ENCODE measurements at places on chromosomes 16 and 17. TPM values are rescaled to one million over a fixed set of nuclear protein-coding genes. Genes with fewer than 3 reads are reported as not detected.
A peak's percentile ranks its signal among the peaks of the same experiment; 100 is the strongest.

The GFAP gene
- total RNA-seq = not detected

The CYGB gene
- 1.0 TPM for total RNA-seq

The NPTX1 gene
- not detected for total RNA-seq

DNA sequence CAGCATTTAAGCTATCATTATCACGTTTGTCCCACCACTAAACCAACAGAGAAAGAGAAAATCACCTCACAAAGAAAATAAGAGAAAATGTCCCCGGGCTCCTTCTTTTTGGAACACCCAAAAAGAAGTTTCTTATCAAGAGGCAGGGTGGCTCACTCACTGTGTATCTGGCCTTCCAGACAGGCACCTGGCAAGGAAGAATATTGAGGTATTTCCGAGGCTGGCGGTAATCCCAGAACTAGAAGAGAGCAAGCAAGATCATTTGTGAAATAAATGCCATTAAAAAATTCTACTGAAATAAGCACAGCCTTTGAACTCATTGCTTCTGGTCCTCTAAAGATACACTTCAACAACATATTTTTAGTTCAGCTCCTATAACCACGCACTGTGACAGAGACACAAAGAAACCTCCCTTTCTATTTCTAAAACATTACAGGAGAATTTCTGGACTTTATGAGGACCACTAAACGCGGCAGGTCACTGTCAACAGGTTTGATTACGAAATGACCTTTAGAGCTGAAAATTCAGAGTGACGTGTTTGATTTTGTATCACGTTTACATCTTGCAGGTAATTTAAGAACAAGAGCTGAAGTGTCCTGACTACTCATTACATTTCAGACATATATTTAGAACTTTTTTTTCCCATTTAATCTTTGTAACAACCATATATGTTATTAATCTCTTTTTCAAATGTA lies 61.0 kb downstream of the WDR59 start:
- no peaks in the 10 kb centered on the region for H3K27me3 ChIP-seq
- peaks cover 21% of the 10 kb centered on the region for H3K4me1 ChIP-seq
- peak overlapping the region; percentile 67 for H3K27ac ChIP-seq
- H3K4me3 ChIP-seq = no peak overlapping the region
- no peak for DNase-seq

DNA sequence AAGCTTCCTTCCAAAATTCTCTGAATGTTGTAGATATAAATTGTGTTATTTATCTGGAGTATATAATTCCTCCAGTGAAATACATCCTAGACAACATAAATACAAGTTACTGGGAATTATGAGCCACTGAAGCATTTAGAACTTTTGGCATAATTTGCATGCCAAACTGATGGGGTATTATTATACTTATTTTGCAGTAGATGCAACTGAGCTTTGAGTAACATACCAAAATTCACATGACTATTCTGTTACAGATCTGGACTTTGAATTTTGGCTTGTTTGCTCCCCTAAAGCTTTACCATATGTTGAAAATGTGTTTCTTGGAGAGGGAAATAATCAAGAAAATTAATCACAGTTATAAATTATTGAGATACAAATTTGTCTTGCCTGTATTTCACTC lies 372.5 kb downstream of the CDH11 start:
- peaks cover 31% of the 10 kb centered on the region for H3K27me3 ChIP-seq
- no peak overlapping the region for H3K27ac ChIP-seq
- H3K4me1 ChIP-seq = peaks cover 13% of the 10 kb centered on the region
- H3K4me3 ChIP-seq = no peak overlapping the region
- no peak for DNase-seq

The KCNH4 gene
- not detected for total RNA-seq

The WIPI1 gene
- total RNA-seq = 53.5 TPM
